ENCODE measurements at places on chromosomes 7 and 10.

- DNase-seq, result no peak
Observed at GRCh38 chr10:77699080-77699645, 61.6 kb upstream of the KCNMA1 start.

DNA sequence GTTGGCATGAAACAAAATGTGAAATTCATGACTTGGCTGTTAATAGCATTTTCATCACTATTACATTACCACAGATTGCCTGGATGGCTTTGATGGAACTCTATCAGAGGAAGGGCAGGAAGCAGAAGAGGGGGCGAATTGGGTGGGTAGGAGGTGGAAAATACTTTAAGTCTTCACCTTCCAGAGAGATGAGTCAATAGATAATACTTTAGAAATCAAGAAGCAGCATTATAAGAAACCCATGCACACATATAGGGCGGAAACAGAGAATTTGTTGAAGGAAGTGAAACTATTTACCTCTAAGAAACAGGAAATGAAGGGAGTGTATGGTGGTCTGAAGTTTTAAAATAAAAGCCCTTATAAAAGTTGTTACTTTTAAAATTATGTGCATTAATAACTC is 152.1 kb upstream of the TARP start:
- DNase-seq, result no peak

DNA sequence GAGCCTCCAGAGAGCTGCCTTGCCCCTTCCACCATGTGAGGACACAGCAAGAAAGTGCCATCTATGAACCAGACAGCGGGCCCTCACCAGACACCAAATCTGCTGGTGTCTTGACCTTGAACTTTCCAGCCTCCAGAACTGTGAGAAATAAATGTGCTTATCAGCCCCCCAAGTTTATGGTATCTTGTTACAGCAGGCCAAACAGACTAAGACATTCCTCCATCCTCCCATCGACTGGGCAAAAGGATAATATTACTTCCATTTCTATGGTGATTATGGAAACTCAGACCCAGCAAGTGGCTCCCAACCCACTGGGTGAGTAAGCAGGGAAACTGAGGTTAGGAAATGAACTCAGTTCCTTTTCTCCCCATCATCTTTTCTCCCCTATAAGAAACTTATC is 288.4 kb downstream of the KCNMA1 start:
- no peak for DNase-seq

GRCh38 chr7:87107949-87108776 is 44.1 kb upstream of the DMTF1 start:
- no peak for DNase-seq
